GM03348 (cell line): ENCODE measurements at places on chromosomes 13 and 19.

- no peak for DNase-seq
Measured at GRCh38 chr19:40357640-40358039, 9.1 kb downstream of the PLD3 start.

- peak; percentile 19 for DNase-seq
Measured at GRCh38 chr19:52786078-52786463, 520 bp downstream of the ZNF600 start.

DNA sequence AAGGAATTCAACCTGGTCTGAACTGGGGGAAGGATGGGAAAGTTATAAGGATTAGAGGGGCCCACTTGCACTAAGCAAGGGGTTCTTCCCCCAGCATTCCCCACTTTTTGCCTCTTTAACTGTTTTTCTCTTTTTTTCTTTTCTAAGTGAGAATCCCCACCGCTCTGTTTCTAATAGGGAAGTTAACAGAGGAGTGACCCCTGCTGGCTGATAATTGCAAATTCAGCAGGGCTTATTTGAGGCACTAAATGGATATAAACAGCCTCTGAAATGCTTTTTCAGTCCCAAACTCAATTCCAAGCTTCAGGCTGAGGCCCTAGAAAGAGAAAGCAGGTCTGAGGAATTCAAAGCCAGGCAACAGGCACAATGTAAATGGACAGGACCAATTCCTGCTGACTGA is 38.2 kb upstream of the CEACAM21 start:
- peak; percentile 17 for DNase-seq

- peak; percentile 80 for DNase-seq
Measured at GRCh38 chr13:35700671-35701070, 224.2 kb upstream of the MAB21L1 start.

- no peak for DNase-seq
Measured at GRCh38 chr13:43377973-43378372, 354.6 kb downstream of the DNAJC15 start.

- no peak for DNase-seq
Measured at GRCh38 chr13:38849315-38849714, 141.3 kb downstream of the STOML3 start.

- no peak for DNase-seq
Measured at GRCh38 chr19:30135797-30136196, 193.8 kb downstream of the URI1 start.

DNA sequence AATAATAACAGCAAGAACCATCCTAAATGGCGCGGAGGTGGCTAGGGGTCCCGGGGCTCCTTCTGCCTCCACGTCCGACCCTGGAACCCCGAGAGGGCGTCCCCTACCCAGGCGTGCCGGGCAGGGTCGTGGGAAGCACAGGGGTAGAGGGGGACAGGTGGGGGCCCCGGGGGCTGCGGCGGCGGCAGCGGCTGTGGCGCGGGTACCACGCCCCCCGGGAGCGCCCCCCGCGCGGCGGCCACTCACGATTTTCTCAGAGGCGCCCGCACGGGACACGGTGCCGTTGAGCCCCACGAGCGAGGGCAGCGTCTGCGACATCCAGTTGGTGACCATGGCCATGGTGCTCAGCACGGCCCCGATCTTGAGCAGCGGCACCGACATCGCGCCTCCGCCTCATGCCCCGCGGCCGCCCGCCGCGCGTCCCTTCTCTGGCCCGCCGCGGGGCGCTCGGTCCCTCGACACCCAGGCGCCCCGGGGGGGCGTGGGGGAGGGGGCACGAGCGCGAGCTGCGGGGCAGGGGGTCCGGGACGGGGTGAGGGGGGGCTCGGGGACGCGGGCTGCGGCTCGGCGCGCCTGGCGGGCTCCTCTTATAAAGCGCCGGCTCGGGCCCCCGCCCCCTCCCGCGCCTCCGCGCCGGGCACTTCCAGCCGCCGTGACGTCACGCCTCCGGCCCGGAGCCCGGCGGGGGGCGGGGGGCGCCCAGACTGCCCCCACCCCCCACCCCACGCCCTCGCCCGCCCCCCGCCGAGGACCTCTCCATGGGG is 22.9 kb downstream of the OLFM2 start:
- peak; percentile 80 for DNase-seq

GRCh38 chr13:36601186-36601585 is 72.6 kb upstream of the SERTM1 start:
- no peak for DNase-seq

DNA sequence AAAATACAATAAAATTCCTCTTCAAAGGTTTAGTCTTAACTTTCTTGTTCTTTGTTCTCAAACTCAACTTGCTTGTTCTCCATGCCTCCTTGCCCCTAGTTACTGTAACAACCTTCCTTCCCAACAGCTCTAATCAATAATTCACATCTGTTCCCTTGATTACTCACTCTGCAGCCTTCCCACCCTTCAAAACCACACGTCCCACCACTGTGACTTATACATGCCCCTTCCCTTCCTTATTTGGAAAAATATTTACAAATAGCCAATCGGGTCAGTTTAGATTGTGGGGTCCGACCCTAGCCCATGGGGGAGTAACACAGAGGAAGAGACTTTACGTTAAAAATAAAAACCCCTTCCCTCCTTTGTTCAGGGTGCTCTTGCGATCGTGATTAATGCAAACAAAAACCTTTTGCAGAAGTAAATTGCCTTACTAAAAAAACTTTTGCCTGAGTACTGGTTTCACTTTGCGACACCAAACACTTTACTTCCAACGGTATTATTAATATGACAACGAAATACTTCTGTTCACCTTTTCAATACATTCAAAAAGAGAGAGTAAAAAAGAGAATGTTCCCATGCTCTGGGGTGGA is 512 bp upstream of the ZNF93 start:
- peak; percentile 69 for DNase-seq

GRCh38 chr13:43042410-43042921 is 19.1 kb downstream of the DNAJC15 start:
- no peak for DNase-seq

DNA sequence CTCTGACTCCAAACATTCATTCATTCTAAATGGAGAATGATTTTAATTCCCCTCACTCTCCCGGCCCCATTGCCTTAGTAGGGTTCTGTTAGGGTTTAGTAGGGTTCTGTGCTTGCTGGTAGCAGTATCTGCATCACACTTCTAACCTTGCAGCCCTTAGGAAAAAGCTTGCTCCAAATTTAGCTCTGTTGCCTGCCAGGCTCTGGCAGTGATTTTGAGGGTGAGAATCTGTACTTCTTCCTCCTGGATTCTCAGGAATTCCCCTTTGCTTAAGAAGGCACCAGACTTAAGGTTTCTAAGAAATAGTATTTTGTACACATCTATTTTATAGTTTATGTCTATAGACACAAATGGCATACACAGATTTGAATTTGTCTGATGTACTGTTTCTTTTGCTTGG is 14.7 kb downstream of the B3GLCT start:
- peak; percentile 19 for DNase-seq

- no peak for DNase-seq
Measured at GRCh38 chr19:58277748-58278540, 811 bp upstream of the ZNF8 start.

DNA sequence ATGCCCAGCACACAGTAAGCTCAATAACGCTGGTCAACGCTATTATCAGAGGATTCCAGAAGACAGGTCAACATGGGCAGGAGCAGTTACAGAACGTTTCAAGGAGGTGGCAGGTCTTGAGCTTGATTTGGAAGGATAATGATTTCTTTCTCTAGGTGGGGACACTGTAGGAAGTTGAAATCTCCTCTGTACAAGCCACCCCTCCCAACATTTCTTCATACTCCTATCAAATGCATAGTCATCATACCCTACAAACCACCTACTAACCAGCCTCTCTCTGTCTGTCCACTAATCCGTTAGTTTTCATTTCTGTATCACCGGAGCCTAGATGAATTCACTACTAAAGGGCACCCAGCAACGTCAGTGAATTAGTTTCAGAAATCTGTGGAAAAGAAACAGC is 1.3 kb downstream of the ATP7B start:
- no peak for DNase-seq
